ENCODE measurements at places on chromosomes 3 and 15. TPM values are rescaled to one million over a fixed set of nuclear protein-coding genes. Genes with fewer than 3 reads are reported as not detected.

The COMMD2 gene
- total RNA-seq: 32.0 TPM

The PDHB gene
- 45.1 TPM for total RNA-seq

The DBR1 gene
- 17.2 TPM for total RNA-seq

The SMARCC1 gene
- 63.2 TPM for total RNA-seq

The PLD1 gene
- total RNA-seq: 59.6 TPM

The FGF7 gene
- total RNA-seq: under 0.01 TPM

The GOLGA6A gene
- total RNA-seq: under 0.01 TPM

The SPATA16 gene
- not detected for total RNA-seq

The CCDC13 gene
- total RNA-seq: not detected

The RAB8B gene
- 148 TPM for total RNA-seq

The GRAMD2A gene
- not detected for total RNA-seq

The A4GNT gene
- not detected for total RNA-seq

The SLC51B gene
- not detected for total RNA-seq

The GPR149 gene
- not detected for total RNA-seq

The PCYT1A gene
- total RNA-seq: 79.8 TPM

The IMPDH2 gene
- total RNA-seq: 159 TPM
